ENCODE measurements at places on chromosomes 13 and 19.

GRCh38 chr13:44487989-44488388 lies 88.1 kb downstream of the TSC22D1 start:
- DNase-seq: no peak

DNA sequence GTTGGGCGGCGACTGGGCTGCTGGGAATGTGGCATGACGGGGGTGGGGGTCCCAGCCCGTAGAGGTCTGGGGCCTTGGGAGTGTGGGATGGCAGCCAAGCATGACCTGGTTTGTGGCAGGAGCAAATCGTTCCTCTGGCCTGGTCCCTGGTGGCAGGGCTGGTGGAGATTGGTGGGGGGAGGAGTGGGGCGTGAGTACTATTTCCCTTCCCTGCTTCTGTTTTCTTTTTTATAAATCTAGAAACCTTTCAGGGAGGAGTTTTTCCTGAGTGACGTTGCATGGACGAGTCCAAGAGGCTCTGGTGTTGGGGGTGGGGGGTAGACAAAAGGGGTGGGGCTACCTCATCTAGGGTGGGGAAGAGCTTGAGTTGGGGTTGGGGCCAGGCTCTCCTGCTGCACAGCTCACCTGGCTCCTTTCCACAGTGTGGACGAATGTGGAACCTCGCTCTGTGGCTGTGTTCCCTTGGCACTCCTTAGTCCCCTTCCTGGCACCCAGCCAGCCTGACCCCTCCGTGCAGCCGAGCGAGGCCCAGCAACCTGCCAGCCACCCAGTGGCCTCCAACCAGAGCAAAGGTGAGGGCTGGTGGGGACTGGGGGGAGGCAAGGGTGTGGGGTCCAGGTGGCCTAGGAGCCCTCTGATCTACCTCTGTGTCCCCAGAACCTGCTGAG lies 15.4 kb upstream of the PRR19 start:
- DNase-seq: peak; percentile 61

GRCh38 chr13:52010890-52011631 lies at the start of gene ATP7B:
TSS of gene ATP7B (minus strand) at chr13:52011450. CDS start at chr13:52011337, 113 bp downstream.
- DNase-seq: peak; percentile 52

DNA sequence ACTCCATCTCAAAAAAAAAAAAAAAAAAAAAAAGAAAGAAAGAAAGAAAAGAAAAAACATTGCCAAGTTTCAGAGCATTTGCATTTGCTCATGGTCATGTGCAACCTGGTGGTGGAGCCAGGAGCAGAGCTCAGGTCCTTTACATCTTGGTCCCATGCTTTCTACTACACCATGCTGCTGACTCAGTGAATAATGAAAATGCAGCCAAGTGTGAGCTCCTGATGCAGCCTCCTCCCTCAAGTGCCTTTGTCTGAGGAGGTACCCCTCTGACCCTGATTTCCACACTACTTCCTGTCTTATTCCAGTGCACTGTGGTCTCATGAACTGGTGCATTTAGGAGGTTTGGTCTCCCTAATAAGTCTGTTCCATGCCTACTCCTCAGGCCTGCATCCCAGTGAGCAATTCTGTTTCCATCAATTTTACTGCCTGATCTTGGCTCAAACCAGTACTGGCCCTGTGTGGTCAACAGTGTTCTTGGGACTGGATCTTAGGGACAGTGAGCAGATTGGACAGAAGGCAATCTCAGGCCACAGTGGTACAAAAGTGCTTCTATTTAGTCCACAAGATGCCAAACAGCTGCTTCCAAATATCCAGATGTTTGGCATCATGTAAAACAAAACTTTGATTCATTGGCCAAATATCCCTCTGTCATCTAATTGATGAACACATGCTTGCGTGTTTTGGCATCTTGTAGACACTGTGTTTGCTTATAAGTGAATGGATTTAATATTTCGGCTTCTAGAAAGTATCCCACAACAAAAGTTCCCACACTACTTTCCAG lies 28.8 kb upstream of the LRCH1 start:
- DNase-seq: no peak

DNA sequence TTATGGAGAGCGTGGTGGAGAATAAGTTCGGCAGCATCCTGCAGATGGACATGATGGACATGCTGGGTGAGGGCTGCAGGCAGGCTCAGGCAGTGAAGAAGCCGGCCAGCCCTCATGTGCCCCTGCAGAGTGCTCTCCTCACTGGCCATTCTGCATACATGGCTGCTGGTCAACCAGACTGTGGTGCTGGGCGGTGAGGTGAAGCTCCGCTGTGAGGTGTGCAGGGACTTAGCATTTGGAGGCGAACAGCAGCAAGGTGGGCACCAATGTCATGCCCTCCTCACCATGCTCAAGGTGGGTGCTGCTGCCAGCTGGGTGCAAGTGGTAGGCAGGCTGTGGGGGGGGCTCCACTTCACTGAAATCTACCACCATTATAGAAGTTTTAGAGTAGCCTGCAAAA lies 5.7 kb upstream of the ZNF492 start:
- DNase-seq: no peak

GRCh38 chr19:48283908-48284307 lies 14.0 kb downstream of the ZNF114 start:
- no peak for DNase-seq

GRCh38 chr13:42548731-42549551 lies 25.0 kb upstream of the TNFSF11 start:
- no peak for DNase-seq

DNA sequence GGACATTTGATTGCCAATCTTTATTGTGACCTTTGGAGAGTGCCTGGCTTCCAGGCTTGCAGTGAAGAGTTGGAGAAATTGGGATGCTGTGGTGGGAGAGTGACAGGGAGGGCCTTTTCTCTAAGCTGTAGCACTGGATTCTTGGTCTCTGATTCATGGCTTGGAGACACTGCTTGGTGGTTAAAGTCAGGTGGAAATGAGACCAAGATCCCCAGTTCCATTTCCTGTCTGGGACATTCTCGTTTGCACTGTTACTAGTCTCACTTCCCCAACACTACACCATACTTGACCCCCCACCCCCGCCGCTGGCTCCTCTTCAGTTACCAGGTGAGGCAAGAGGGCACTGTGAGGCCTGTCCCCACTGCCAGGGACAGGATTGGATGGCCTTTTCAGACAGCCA lies 2.9 kb downstream of the SUPT5H start:
- DNase-seq: no peak

GRCh38 chr19:3474010-3474409 lies 6.3 kb downstream of the SMIM24 start:
- DNase-seq: no peak

DNA sequence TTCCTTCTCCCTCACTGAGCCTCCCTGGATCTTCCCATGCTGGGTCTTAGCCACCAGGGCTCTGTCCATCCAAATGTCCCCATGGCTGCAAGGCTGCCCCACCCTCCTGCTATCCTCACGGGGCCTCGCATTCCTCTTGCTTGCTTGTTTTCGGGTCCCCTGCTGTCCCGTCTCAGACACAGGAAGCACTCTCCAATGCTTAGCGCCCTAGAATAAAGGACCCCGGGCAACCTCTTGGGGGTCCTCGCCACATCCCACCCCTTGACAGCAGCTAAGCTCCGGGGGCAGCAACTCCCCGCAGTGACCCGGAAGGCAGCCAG lies 23.7 kb downstream of the SH3GL1 start:
- DNase-seq: no peak

DNA sequence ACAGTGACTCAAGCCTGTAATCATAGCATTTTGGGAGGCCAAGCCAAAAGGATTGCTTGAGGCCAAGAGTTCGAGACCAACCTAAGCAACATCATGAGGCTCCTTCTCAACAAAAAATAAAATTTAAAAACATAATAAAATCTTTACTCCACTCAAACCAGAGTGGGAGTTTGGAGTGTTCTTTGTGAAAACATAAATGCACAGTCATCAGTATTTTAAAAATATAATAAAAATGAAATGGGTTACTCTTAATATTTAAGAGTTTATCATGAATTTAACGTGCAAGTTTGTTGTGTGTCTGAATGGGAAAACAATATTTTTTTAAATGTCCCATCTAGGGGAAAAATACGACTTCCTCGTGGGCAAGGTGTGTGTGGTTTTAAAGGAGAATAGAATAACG lies 78.6 kb upstream of the STARD13 start:
- no peak for DNase-seq

DNA sequence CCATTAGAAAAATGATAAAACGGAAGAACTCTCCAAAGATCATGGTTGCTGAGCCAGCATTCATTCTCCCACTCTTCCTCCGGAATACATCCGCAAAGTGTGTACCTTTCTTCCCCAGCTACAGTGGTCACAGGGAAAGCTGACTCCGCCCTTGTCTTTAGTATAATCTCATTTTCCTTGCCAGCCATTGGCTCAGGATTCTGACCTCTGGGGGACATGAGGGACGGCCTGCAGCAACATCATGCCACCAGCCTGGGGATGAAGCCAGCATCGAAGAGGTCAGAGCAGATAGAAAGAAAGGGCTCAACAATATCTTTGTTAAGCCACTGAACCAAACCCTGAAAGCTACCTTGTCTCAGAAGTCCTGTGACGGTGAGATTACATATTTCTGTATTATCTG lies 46.3 kb upstream of the TPP2 start:
- no peak for DNase-seq

DNA sequence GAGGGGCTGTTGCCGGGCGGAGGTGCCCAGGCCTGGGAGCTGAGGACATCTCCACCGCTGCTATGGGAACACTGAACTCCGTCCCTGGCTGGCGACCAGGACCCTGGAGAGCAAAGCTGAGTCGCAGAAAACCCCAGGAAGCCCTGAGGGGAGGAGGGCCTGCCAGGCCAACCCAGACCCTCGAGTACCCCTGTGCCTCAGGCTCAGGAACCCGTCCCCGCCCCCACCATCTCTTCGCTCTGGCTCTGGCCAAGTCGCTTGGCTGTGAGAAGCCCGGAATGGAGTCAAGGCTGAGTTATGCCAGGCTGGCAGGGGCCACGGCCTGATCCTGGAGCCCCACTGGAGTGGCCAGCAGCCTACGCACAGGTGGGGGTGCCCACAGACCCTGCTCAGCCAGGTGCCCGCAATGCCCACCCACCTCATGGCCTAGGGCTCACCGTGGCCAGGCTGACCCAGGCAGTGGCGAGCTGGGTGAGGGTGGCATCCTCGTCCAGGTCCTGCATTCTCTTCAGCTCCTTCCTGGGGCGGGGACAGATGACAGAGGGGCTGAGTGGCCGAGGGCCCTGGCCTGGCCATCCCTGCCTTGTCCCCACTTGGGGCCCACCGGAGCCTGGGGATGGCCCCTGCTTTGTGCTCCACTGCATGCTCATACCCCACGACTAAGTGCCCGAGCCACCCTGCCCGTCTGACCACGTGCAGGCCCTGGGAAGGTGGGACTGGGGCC lies 8.5 kb upstream of the CERS1 start:
- DNase-seq: no peak

Measured in cardiac muscle cell (in vitro differentiated cells and primary cell).